ENCODE measurements at places on chromosomes 16 and 17.

- no peak for DNase-seq
These were observed 7.6 kb downstream of the SCPEP1 start for GRCh38 chr17:56985371-56986162.

GRCh38 chr17:46894476-46895151 is 28.3 kb upstream of the GOSR2 start:
- no peak for DNase-seq

GRCh38 chr17:42519546-42520491 is 16.2 kb upstream of the NAGLU start:
- peak; percentile 100 for DNase-seq

GRCh38 chr16:543301-544164 is 16.0 kb downstream of the CAPN15 start:
- DNase-seq, result no peak

GRCh38 chr16:11170696-11171447 is 85.1 kb downstream of the SOCS1 start:
- DNase-seq, result no peak

- DNase-seq, result no peak
These were observed 37.9 kb downstream of the SIAH1 start for GRCh38 chr16:48347191-48347865.

DNA sequence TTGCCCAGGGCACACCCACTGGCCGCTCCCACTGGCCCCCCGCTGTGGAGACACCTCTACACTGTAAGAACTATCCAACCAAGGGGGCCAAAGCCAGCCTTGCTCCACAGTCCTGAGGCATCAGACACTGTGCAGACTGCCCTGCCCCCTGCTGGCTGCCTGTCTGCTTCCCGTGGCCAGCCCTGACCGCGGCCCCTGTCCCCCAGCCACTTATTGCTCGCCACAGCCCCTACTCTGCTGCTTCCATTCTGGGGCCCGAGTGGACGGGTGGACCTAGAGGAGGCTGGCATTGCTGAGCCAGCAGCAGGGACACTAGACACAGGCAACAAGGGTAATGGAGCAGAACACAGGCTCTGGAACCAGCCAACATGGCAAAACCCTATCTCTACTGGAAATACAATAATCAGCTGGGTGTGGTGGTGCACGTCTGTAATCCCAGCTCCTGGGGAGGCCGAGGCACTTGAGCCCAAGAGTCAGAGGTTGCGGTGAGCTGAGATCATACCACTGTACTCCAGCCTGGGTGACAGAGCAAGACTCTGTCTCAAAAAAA is 19.7 kb upstream of the LRRC37A3 start:
- no peak for DNase-seq

DNA sequence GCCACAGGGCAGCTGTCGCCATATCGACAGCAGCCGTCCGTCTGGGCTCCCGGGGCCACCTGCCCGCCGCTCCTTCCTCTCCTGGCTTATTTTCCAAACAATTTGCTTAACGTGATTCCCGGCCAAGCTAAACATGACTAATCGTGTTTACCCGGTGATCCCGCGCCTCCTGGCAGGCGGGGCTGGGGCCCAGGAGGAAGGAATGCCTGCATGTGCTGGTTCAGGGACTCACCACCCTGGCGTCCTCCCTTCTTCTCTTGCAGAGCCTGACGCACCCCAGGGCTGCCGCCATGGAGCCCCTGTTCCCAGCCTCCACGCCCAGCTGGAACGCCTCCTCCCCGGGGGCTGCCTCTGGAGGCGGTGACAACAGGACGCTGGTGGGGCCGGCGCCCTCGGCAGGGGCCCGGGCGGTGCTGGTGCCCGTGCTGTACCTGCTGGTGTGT is 6.1 kb downstream of the SSTR5 start:
- no peak for DNase-seq

DNA sequence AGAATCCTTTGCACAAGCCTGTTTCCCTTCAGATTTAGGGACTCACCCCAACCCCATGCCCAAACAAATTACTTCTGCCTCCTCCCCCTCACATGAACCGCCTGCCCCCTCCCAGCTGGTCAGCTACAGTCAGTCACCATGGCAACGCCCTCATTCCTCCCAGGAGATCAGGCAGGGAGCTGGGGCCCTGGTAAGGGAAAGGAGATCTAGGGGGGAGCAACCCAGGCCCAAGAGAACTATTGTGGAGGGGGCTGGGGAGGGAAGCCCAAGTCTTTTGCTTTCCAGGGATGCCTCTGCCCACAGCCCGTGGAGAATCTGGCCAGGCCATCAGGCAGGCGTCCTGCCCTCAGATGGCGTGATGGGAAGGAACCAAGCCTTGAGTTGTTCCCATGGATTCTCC is 2.8 kb downstream of the FAM171A2 start:
- peak; percentile 37 for DNase-seq

GRCh38 chr16:66934138-66934838 is at the start of gene CIAO2B:
TSS of gene CIAO2B (minus strand) at chr16:66934402. CDS start at chr16:66934364, 38 bp downstream.
- DNase-seq, result peak; percentile 81

GRCh38 chr16:28098959-28099945 is 35.7 kb upstream of the GSG1L start:
- DNase-seq, result no peak

DNA sequence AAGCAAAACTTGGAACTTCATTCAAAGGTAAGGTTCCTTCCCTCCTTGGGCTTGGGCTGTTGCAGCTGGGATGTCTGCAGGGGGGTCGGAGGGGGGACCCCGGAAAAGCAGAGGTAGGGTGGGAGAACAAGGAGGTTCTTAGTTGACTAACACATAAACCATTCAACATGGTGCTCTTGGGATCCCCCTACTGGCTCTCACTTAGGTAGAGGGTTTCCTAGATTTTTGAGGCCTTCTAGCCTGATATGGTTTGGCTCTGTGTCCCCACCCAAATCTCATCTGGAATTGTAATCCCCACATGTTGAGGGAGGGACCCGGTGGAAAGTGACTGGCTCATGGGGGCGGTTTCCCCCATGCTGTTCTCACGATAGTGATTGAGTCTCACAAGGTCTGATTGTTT is 93.9 kb downstream of the RGS9 start:
- no peak for DNase-seq

DNA sequence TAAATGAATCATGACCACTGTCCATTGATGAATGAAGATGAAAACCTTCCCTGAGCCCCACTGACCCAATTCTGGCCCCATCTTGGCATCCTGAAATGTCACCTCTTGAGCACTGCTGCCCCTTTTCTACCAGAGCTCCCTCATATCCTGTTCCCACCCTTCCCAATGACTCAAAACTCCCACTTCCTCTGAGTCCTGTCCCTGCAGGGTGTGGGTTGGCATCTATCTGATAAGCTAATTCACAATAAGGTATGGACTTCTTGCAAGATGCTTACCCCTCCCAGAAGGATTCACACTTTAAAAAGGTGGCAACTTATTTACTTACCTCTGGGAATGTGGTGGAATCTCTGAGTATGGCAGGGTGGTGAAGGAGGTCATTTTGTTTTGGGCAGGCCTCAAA is 13.3 kb upstream of the CSNK2A2 start:
- no peak for DNase-seq

- DNase-seq, result peak; percentile 77
These were observed 1.4 kb downstream of the PHF23 start for GRCh38 chr17:7237761-7238419.

DNA sequence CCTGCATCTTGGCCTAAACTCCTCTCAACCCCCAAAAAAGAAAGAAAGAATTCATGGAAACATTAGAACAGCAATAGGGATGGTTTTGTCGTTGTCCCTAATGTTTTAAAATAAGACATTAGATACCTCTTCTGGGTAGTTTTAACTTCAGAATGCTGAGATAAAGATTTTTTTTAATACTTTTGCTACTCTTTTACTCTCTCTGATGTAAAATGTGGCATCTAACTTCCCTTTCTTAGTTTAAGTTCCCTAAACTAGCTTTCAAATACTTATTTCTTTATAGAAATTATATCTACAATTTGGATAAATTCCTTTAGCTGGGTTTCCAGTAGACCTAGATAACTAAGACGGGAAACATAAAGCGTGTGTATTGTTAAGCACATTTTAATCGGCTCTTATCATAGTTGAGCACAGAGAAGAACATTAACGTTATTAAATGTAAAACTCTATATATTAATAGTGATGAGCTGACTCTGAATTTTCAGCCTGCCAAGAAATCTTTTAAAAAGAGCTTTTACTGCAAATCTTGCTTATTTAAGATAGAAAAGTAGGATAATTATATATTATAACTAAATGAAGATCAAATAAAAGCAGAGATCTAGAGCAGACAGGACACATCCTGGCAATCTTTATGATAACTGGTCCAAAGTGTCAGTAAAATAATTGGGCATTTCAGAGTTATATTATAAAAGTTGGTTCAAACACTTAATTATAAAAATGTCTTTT is 183.2 kb downstream of the CYB561 start:
- no peak for DNase-seq

DNA sequence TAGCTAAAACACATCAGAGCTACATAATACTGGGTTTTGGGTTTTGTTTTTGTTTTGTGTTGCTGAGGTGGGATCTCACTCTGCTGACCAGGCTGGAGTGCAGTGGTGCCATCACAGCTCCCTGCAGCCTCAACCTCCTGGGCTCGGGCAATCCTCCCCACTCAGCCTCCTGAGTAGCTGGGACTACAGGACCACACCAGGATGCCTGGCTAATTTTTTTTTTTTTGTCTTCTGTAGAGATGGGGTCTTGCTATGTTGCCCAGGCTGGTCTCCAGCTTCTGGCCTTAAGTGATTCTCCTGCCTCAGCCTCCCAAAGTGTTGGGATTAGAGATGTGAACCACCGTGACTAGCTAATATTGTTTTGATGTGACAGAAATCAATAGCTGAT is 6.2 kb downstream of the MEAK7 start:
- DNase-seq, result no peak

DNA sequence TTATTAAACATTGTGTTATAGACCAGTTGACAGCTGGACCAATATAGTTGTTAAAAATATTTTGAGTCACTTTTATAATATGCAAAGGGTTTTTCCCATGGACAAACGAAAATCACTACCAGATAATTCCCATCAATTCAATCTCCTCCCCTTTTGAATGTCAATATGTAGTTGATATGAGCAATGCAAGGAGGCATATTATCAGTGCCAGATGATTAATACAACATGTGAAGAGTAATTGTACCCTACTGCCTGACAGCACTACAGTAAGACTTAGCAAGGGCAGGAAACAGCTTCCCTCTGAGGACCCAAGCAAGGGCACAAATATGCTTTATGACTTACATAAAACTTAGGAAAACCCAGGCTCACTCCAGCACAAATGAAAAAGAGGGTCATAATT is 17.3 kb downstream of the KANSL1 start:
- peak; percentile 49 for DNase-seq

DNA sequence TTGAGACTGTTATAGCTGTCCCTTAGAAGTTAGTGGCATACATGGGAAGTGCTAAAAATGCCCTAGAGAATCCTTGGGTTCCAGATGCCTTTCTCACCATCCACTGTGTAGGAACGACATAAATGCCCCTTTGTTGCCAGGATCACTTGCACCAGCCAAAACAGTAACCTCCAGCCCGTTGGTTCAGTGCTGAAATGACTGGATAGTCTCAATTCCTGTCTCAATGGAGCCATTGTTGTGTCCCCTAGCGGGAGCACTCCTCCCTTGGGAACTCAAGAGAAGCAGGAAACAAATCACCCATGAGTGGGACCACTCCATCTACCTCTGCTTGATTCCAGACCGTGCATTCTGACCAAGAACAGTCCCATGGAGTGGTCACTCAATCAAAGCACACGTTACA is 23.1 kb downstream of the MPHOSPH6 start:
- DNase-seq, result no peak

- DNase-seq, result peak; percentile 67
These were observed 19.9 kb upstream of the JPH3 start for GRCh38 chr16:87582216-87582965.

GRCh38 chr17:66459811-66460270 is 157.4 kb downstream of the PRKCA start:
- peak; percentile 97 for DNase-seq

GRCh38 chr17:65121368-65121767 is 15.8 kb upstream of the RGS9 start:
- DNase-seq, result no peak

GRCh38 chr17:8656693-8657092 is 26.2 kb upstream of the MYH10 start:
- no peak for DNase-seq

GRCh38 chr16:23394141-23394831 is 58.7 kb downstream of the COG7 start:
- no peak for DNase-seq

DNA sequence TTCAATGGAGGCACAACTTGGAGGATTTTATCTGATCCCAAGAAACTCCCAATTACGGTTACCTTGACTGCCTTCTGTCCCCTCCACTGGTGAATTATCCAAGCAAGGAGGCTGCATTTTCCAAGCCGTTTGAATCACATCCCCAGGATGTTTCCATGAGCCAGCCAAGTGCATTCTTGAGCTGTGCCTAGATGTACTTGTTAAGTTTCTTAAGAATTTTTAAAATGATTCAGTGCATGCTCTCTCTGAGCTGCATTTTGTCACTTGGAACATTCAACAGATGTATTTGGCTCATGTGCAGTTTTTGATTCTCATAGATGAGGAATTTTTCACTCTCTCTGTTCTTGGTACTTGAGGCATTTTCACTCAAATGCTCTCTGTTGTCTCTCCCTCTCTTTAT is 202.6 kb upstream of the MYOCD start:
- peak; percentile 67 for DNase-seq

DNA sequence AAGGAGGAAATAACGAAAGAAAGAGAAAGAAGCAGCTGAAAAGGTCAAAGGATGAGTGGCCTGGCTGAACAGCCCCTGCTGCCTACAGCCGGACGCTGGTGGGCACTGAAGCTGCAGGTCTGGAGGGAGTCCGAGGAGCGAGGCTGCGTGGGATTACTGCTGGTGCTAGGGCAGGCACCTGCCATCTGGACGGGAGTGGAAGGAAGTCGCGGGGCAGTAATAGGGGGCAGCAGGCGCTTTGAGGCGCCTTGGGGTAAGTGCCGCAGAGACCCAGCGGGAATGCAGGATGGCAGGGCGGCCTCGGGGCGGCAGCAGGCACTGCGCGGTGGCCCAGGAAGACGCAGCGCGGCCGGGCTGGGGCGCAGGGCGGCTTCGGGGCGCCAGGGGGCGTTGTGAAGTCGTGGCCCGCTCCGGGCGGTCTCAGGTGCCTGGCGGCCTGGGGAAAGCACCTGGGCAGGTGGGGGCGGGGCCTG is 303 bp upstream of the SCNN1G start:
- DNase-seq, result peak; percentile 35

DNA sequence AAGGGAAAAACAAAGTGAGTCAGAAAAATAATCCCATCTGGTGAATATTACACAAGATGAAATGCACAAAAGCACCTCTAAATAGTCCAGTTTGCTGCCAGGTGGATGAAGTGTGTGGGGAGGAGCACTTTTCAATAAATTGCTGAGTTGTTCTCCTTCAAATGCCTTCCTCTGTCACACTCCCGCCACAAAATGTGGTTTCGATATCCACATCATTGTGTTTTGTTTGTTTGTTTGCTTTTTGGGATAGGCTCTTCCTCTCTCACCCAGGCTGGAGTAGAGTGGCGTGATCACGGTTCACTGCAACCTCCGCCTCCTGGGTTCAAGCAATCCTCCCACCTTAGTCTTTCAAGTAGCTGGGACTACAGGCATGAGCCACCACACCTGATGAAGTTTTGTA is 24.6 kb upstream of the SHISA9 start:
- DNase-seq, result no peak

All from fibroblast of skin of right quadriceps (primary cell).